Body of pancreas (tissue), 4 donors: ENCODE measurements at places on chromosomes 2 and 18. TPM values are rescaled to one million over a fixed set of nuclear protein-coding genes. Genes with fewer than 3 reads are reported as not detected.

DNA sequence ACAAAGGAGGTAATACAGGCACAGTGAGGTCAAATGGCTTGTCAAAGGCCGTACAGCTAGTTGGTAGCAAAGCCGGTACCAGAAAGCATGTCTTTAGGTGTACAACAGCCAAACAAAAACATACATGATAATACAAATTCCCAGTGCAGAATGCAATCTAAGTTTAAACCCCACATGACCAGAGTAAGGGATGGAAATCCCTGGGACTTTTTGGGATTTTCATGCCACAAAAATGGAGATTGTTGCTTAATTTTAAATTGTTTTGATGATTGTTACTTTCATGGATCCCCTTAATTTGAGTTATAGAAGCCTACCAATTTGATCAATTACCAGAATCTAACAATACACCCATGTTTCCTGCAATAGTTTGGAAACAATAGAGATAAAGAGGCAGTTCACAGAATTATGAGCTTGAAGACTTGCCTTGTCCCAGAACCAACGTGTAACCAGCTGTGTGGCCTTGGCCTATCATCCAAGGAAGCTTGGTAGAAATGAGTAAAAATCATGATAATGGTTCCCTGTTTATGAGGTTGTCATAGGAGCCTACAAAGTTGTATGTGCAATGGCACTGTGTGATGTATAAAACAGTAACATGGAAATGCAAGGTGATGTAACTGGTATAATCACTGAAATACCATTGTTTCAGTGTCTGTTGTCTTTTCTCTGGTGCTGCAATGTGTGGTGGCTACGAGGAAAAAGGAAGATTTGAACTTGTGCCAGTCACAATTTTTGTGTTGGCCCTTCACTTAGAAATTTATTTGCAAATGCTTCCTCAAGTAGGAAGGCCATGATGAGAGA lies 85.3 kb downstream of the ZEB2 start:
- H3K4me3 ChIP-seq, result no peak overlapping the region
- no peaks in the 10 kb centered on the region for H3K4me1 ChIP-seq
- no peak overlapping the region for H3K27ac ChIP-seq
- no peaks in the 10 kb centered on the region for H3K36me3 ChIP-seq
- no peak for DNase-seq

- H3K27ac ChIP-seq, result no peak overlapping the region
- no peaks in the 10 kb centered on the region for H3K36me3 ChIP-seq
- H3K4me1 ChIP-seq, result peaks cover 14% of the 10 kb centered on the region
- no peak overlapping the region for H3K4me3 ChIP-seq
- no peaks in the 10 kb centered on the region for H3K27me3 ChIP-seq
Measured at GRCh38 chr2:11498543-11499034, 32.6 kb upstream of the E2F6 start.

DNA sequence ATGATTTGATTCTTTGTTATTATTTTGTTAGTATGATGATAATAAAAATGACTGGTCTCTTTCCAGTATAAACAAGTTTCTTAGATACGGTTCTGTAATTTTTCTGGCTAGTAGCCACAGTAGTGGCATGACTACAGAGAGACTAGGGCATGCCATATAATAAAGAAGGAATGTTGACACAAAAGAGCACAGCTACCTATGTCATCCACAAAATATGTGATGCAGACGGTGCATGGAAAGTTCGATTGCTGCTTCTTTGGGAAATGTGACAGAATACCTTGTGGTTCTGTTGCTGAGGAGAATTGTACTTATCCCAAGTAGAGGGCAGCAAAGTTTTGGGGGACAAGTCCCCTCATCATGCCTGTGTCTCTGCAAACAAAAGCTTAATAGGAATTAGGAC lies 26.1 kb upstream of the SETBP1 start:
- peak overlapping the region; percentile 27 for H3K27ac ChIP-seq
- H3K4me3 ChIP-seq, result no peak overlapping the region
- no peaks in the 10 kb centered on the region for H3K27me3 ChIP-seq
- peaks cover 18% of the 10 kb centered on the region for H3K4me1 ChIP-seq

DNA sequence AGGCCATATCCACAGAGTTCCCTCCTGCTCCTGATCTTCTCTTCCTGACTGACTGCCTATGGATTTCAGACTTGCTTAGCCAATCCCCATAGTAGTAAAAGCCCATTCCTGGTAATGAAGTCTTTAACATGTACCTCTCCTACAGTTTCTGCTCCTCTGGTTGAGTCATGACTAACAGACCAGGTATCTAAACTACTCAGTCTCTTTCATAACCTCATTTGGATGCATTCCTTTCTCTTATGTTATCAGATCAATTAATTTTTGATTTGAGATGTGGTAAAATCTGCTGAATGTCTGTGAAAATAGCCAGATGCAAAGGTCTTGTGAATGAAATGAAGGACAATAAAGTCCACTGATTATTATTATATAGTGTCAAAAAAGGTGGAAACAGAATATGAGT lies 198.0 kb downstream of the NBAS start:
- no peaks in the 10 kb centered on the region for H3K4me1 ChIP-seq
- H3K27ac ChIP-seq, result no peak overlapping the region
- H3K36me3 ChIP-seq, result peaks cover 3% of the 10 kb centered on the region

DNA sequence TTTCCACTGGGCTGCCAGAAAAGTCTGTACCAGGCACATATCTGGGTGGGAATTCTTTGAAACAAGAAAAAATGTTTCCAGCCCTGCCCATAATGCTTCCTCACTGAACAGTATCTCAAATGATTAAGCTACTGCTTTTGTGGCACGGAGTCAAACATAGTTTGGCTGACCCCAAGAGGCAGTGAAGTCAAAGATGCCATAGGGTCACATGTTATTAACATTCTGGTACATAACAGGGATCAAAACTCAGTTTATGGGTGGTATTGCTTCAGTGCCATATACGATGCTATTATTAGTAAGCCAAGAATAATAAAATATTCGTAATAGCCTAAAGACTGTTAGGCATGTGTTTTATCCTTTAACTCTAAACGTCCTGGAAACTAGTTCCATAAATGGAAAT lies 112.4 kb downstream of the FEZ2 start:
- peak overlapping the region; percentile 64 for H3K27ac ChIP-seq
- no peaks in the 10 kb centered on the region for H3K36me3 ChIP-seq
- H3K4me3 ChIP-seq, result no peak overlapping the region
- H3K4me1 ChIP-seq, result peaks cover 43% of the 10 kb centered on the region
- no peaks in the 10 kb centered on the region for H3K27me3 ChIP-seq
- no peak for DNase-seq

GRCh38 chr18:25345081-25345866 lies 6.7 kb downstream of the ZNF521 start:
- H3K4me1 ChIP-seq, result peaks cover 6% of the 10 kb centered on the region
- H3K27me3 ChIP-seq, result peaks cover 15% of the 10 kb centered on the region
- no peak overlapping the region for H3K4me3 ChIP-seq
- no peak for DNase-seq
- no peak overlapping the region for H3K27ac ChIP-seq

- no peak overlapping the region for H3K4me3 ChIP-seq
- H3K27ac ChIP-seq, result no peak overlapping the region
- no peaks in the 10 kb centered on the region for H3K36me3 ChIP-seq
- H3K27me3 ChIP-seq, result no peaks in the 10 kb centered on the region
Measured at GRCh38 chr18:41906528-41907146, 48.4 kb upstream of the PIK3C3 start.

- no peaks in the 10 kb centered on the region for H3K27me3 ChIP-seq
- H3K36me3 ChIP-seq, result no peaks in the 10 kb centered on the region
- no peaks in the 10 kb centered on the region for H3K4me1 ChIP-seq
- H3K27ac ChIP-seq, result no peak within 1 kb of the TSS
- H3K4me3 ChIP-seq, result no peak within 1 kb of the TSS
- DNase-seq, result peak; percentile 43
Measured at GRCh38 chr18:43277164-43277600, at the start of gene SYT4. SYT4 (minus strand) TSS chr18:43277490; CDS start chr18:43277281, 209 bp downstream.

- no peak for DNase-seq
- no peak overlapping the region for H3K4me3 ChIP-seq
- peaks cover 8% of the 10 kb centered on the region for H3K4me1 ChIP-seq
Measured at GRCh38 chr2:27018142-27018541, 14.6 kb upstream of the TMEM214 start.

- no peaks in the 10 kb centered on the region for H3K36me3 ChIP-seq
- H3K4me1 ChIP-seq, result peaks cover 50% of the 10 kb centered on the region
- H3K4me3 ChIP-seq, result no peak overlapping the region
- H3K27me3 ChIP-seq, result no peaks in the 10 kb centered on the region
Measured at GRCh38 chr2:98480598-98480997, 35.9 kb downstream of the INPP4A start.

GRCh38 chr2:241561832-241562231 lies 3.3 kb downstream of the BOK start:
- H3K27ac ChIP-seq, result no peak overlapping the region
- H3K36me3 ChIP-seq, result no peaks in the 10 kb centered on the region
- peaks cover 32% of the 10 kb centered on the region for H3K4me1 ChIP-seq

DNA sequence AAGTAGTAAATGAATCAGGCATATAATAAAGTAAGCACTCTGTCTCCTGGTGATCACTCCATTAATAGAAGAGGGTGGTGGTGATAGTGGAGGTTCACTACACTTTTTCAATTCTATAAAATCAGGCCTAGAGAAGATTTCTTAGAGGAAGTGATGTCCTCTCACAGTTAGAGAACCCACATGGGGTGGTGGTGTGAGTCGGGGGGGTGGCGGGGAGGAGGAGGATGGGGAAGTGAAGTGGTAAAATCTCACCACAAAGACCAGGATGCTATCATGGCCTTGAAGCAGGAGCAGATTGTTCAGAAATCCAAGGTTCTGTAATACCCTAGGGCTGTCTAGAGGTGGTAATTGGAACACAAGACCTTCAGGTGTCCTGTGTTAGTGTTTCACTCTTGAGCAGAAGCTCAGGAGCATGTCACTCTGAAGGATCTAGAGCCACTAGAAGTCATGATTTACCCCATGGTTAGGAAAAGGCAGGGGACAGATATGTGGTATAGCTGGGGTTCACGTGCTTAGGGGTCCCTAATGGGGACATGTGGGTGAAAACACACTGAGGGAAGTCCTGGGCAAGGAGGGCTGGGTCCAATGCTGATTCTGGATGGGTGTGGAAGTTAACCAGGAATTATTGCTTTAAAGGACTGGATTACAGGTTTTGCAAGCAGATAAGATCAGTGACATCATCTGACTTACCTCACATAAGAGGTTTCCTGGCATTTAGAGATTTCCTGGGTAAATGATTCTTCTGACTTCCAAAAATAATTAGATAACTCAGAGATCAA lies 31.0 kb downstream of the RNF125 start:
- H3K27ac ChIP-seq, result no peak overlapping the region
- H3K4me1 ChIP-seq, result no peaks in the 10 kb centered on the region
- no peaks in the 10 kb centered on the region for H3K36me3 ChIP-seq
- no peak for DNase-seq

- H3K27me3 ChIP-seq, result no peaks in the 10 kb centered on the region
- H3K36me3 ChIP-seq, result no peaks in the 10 kb centered on the region
- no peak overlapping the region for H3K27ac ChIP-seq
- DNase-seq, result no peak
- no peaks in the 10 kb centered on the region for H3K4me1 ChIP-seq
Measured at GRCh38 chr2:11097038-11097720, 58.1 kb upstream of the SLC66A3 start.

- no peaks in the 10 kb centered on the region for H3K27me3 ChIP-seq
- DNase-seq, result peak; percentile 56
- H3K27ac ChIP-seq, result peak overlapping the region; percentile 40
- peaks cover 6% of the 10 kb centered on the region for H3K4me1 ChIP-seq
- no peak overlapping the region for H3K4me3 ChIP-seq
- no peaks in the 10 kb centered on the region for H3K36me3 ChIP-seq
Measured at GRCh38 chr18:76496194-76496890, 1.3 kb upstream of the ZNF516 start.

- H3K36me3 ChIP-seq, result no peaks in the 10 kb centered on the region
- DNase-seq, result peak; percentile 87
- no peak overlapping the region for H3K4me3 ChIP-seq
Measured at GRCh38 chr18:34659579-34660517, 50.2 kb upstream of the DTNA start.

DNA sequence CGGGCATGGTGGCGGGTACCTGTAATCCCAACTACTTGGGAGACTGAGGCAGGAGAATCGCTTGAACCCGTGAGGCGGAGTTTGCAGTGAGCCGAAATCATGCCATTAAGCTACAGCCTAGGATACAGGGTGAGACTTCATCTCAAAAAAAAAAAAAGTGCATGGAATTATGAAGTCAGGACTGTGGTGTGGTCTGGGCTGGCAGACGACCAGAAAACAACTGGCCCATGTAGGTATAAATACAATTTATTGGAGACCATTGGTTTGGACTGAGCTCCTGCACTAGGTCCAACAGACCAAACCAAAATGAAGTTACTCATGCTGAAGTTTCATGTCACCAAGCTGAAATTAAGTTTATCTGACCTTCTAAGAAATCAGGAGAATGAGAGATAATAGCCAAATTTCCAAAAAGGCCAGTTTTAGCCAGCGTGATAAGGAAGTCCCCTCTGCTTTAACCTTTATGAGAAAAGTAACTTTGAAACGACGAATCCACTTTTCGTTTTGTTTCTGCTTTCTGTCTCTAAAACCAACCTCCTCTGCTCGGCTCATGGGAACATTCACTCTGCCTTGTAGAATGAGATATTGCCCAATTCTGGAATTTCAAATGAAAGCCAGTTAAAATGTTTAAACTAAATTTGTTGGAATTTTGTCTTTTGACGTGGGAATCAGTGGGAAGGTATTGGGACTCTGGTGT lies 17.7 kb upstream of the RAB10 start:
- H3K36me3 ChIP-seq, result no peaks in the 10 kb centered on the region
- no peak overlapping the region for H3K4me3 ChIP-seq
- peak overlapping the region; percentile 82 for H3K27ac ChIP-seq
- H3K4me1 ChIP-seq, result peaks cover 51% of the 10 kb centered on the region

GRCh38 chr2:16861111-16861510 lies 195.5 kb upstream of the CYRIA start:
- no peak overlapping the region for H3K4me3 ChIP-seq
- no peak for DNase-seq
- no peaks in the 10 kb centered on the region for H3K27me3 ChIP-seq
- H3K36me3 ChIP-seq, result no peaks in the 10 kb centered on the region
- no peaks in the 10 kb centered on the region for H3K4me1 ChIP-seq

DNA sequence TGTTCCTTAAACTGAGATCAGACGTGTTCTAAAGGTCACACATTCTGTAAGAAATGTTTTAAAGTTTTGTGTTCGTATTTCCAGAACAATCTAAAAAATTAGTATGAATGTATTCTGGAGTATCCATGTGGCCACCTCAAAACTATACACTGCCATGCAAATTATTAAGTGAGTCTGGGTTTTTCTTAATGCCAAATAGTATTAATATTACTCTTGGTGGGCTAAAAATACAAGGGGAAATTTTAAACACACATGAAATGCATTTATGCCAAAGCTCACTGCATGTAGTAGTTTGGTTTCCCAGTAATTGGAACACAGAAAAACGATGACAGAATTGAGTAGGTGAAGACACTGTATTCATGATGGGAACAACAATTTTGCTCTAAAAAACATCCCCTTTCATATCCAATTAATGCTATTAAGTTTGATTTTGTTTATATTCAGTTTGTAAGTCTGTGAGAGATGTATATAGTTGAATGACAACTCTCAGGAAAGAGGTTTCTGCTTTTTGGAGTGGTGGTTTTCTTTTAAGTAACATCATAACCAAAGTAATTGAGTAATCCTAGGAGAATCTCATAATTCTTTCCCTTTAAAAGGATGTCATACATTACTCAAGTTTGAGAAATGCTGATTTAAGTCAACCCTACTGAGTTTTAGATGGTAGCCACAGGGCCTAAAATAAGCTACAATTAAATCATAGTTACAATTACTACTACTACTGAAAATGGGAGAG lies 75.7 kb upstream of the CDCA7 start:
- no peaks in the 10 kb centered on the region for H3K4me1 ChIP-seq
- DNase-seq, result no peak
- H3K27me3 ChIP-seq, result no peaks in the 10 kb centered on the region
- no peak overlapping the region for H3K27ac ChIP-seq
- no peaks in the 10 kb centered on the region for H3K36me3 ChIP-seq

DUSP11 gene
- total RNA-seq, result 10.9 TPM

FAP gene
- total RNA-seq, result 4.2 TPM

NGEF gene
- total RNA-seq, result 4.9 TPM

TMEM127 gene
- 22.1 TPM for total RNA-seq

SIGLEC15 gene
- total RNA-seq, result 0.26 TPM

PROC gene
- total RNA-seq, result not detected

HOXD13 gene
- total RNA-seq, result not detected

SH2D6 gene
- total RNA-seq, result 15.5 TPM
